ENCODE measurements at places on chromosomes 13 and 19.

DNA sequence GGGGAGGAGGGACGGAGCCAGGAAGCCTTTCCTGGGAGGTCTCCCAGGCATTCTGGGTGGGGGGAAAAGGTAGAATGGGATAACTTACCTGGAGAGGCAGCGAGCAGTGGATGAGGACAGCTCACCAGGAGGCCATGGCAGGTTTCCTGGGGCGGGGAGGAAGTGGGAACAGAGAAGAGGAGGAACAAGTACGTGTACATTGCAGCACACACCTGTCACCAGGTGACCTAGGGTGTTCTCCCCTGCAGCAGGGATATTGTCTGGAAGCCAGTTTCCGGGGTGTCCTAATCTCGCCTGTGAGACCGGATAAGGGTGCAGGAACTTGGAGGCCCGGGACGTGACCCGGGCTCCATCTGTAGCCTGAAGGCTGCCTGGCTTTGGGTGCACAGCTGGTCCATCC lies at the start of gene FUT3:
FUT3 (minus strand) TSS at position 148 of the 400 bp plus-strand sequence.
- peaks cover 4% of the 10 kb centered on the region for H3K27me3 ChIP-seq
- H3K36me3 ChIP-seq: no peaks in the 10 kb centered on the region
- peaks cover 6% of the 10 kb centered on the region for H3K4me1 ChIP-seq
- no peak for DNase-seq

DNA sequence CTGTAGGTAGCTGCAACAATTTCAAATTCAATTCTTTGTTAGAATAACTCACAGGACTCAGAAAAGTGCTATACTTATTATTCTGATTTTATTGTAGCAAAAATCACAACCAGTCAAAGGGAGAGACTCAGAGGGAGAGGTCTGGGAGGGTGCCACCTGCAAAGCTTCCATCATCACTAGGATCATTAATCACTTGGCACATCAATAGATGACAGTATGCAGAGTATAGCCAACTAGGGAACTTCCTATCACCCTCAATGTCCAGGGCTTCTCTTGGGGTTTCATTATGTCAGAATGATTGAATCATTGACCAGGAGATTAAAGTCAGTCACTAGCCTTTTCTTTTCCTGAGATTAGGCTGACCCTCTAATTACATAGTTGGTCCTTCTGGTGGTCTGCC lies 431.3 kb upstream of the ATXN8OS start:
- DNase-seq: no peak
- no peak overlapping the region for H3K27ac ChIP-seq
- H3K4me1 ChIP-seq: no peaks in the 10 kb centered on the region
- H3K4me3 ChIP-seq: no peak overlapping the region
- H3K27me3 ChIP-seq: no peaks in the 10 kb centered on the region

DNA sequence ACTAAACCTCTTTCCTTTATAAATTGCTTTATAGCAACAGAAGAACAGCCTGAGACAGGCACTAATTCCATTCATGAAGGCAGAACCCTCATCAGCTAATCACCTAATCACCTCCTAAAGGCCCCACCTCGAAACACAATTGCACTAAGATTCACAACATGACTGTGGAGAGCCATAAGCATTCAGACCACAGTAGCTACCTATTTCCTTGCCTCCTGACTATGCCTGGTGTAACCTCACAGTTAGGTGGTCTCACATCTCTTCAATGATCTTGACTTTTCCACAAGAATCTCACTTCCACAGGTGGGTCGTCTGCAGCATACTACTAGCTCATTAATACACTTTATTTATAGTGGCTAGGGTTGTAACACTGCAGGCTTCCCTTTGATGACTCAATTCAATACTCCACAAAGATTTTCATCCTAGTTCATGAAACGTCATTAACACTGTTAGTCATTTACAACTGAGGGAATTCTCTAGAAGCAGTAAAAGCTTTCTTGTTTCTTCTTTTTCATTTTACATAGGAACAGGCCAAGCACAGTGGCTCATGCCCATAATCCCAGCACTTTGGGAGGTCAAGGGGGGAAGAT lies 27.1 kb downstream of the STK24 start:
- H3K4me3 ChIP-seq: no peak overlapping the region
- no peaks in the 10 kb centered on the region for H3K27me3 ChIP-seq
- H3K36me3 ChIP-seq: peaks cover 16% of the 10 kb centered on the region
- H3K27ac ChIP-seq: peak overlapping the region; percentile 9
- H3K4me1 ChIP-seq: peaks cover 21% of the 10 kb centered on the region
- DNase-seq: no peak

DNA sequence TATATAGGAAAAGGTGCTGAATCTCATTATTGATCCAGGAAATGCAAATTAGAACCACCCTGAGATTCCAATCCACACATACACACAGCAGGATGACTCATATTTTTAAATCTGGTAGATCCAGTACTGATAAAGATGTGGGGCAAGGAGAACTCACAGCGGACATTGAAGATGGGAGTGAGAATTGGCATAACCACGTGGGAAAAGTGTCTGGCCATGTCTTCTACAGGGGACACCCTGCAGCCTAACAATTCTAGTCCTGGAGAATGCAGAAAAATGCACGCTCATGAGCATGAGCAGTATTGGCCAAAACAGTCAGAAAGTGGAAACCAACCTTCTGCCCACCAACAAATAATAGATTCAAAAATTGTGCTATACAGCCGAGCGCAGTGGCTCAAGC lies 13.5 kb upstream of the BCL3 start:
- no peak overlapping the region for H3K27ac ChIP-seq
- no peaks in the 10 kb centered on the region for H3K27me3 ChIP-seq
- no peaks in the 10 kb centered on the region for H3K36me3 ChIP-seq

GRCh38 chr19:5057860-5058259 lies 88.9 kb downstream of the KDM4B start:
- peaks cover 12% of the 10 kb centered on the region for H3K27me3 ChIP-seq
- H3K27ac ChIP-seq: no peak overlapping the region
- H3K4me1 ChIP-seq: no peaks in the 10 kb centered on the region
- no peak for DNase-seq

GRCh38 chr19:4149518-4150288 lies 3.7 kb upstream of the CREB3L3 start:
- H3K27me3 ChIP-seq: peaks cover 6% of the 10 kb centered on the region
- no peak overlapping the region for H3K27ac ChIP-seq
- no peak overlapping the region for H3K4me3 ChIP-seq
- no peaks in the 10 kb centered on the region for H3K4me1 ChIP-seq

DNA sequence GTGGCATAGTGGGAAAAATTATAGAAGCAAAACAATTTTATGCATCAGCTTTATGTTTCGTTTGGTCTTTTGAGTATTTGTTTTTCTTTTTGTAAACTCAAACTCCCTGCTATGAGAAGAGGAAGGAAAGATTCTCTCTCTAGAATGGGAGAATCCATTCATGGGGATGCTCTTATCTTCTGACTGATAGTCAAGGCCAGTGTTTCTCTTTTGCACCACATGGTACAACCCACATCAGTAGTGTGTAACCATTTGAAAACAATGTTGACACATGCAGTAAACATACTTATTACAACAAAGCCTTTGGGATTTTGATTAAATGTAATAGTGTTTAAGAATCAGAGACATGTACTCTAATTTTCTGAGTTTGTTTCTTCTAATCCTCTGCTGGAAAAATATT lies 490.5 kb downstream of the MYO16 start:
- no peaks in the 10 kb centered on the region for H3K36me3 ChIP-seq
- no peak overlapping the region for H3K27ac ChIP-seq
- no peak overlapping the region for H3K4me3 ChIP-seq
- no peak for DNase-seq

GRCh38 chr19:44891016-44891882 lies at the start of gene TOMM40:
Gene TOMM40 (plus strand): TSS chr19:44891254. CDS start chr19:44891416, 162 bp downstream.
- peak within 1 kb of the TSS; percentile 62 for H3K27ac ChIP-seq
- H3K4me3 ChIP-seq: peak within 1 kb of the TSS; percentile 91
- H3K27me3 ChIP-seq: peaks cover 29% of the 10 kb centered on the region
- H3K36me3 ChIP-seq: peaks cover 50% of the 10 kb centered on the region
- peaks cover 16% of the 10 kb centered on the region for H3K4me1 ChIP-seq

- peaks cover 90% of the 10 kb centered on the region for H3K4me1 ChIP-seq
- H3K27me3 ChIP-seq: peaks cover 4% of the 10 kb centered on the region
- H3K36me3 ChIP-seq: peaks cover 43% of the 10 kb centered on the region
- H3K27ac ChIP-seq: peak overlapping the region; percentile 95
Measured at GRCh38 chr13:110265682-110266430, 41.1 kb downstream of the COL4A1 start.

DNA sequence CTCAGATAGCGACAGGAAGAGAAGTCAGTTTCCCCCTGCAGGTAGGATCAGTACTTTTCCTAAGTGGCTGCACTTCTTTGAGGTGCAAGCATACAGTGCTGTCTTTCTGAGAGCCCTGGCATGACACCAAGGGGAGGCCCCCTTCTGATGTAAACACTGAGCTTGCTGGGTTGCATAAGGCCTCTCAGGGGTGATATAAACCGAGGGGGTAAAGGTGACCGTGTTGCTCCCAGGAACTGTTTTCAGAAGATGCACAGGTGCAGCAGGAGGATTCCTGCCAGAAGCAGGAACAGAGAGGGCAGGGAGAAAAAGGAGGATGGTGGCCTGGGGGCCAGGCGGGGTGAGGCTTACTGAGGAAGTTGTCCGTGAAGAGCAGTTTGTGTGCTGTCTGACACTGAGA lies 74.0 kb upstream of the ZNF30 start:
- H3K27ac ChIP-seq: no peak overlapping the region
- DNase-seq: no peak
- peak overlapping the region; percentile 3 for H3K4me3 ChIP-seq
- peaks cover 7% of the 10 kb centered on the region for H3K4me1 ChIP-seq

- no peak overlapping the region for H3K4me3 ChIP-seq
- H3K4me1 ChIP-seq: no peaks in the 10 kb centered on the region
- DNase-seq: no peak
Measured at GRCh38 chr19:7977723-7978040, 27.8 kb downstream of the ELAVL1 start.

GRCh38 chr19:32901504-32902161 lies 32.1 kb upstream of the SLC7A9 start:
- DNase-seq: no peak
- H3K27ac ChIP-seq: no peak overlapping the region
- H3K36me3 ChIP-seq: peaks cover 7% of the 10 kb centered on the region
- no peaks in the 10 kb centered on the region for H3K27me3 ChIP-seq
- H3K4me3 ChIP-seq: no peak overlapping the region
- H3K4me1 ChIP-seq: peaks cover 4% of the 10 kb centered on the region

- DNase-seq: no peak
- H3K4me1 ChIP-seq: no peaks in the 10 kb centered on the region
- no peaks in the 10 kb centered on the region for H3K27me3 ChIP-seq
- no peak overlapping the region for H3K27ac ChIP-seq
Measured at GRCh38 chr13:44058624-44059215, 179.0 kb downstream of the LACC1 start.

- no peak for DNase-seq
- H3K36me3 ChIP-seq: no peaks in the 10 kb centered on the region
- H3K4me3 ChIP-seq: no peak overlapping the region
- H3K4me1 ChIP-seq: peaks cover 25% of the 10 kb centered on the region
- H3K27me3 ChIP-seq: peaks cover 6% of the 10 kb centered on the region
Measured at GRCh38 chr13:95452375-95452774, 100.1 kb upstream of the CLDN10 start.

- DNase-seq: peak; percentile 73
- no peak overlapping the region for H3K27ac ChIP-seq
- H3K36me3 ChIP-seq: peaks cover 4% of the 10 kb centered on the region
- H3K27me3 ChIP-seq: peaks cover 12% of the 10 kb centered on the region
- H3K4me3 ChIP-seq: peak overlapping the region; percentile 96
Measured at GRCh38 chr19:45403781-45404556, 900 bp downstream of the PPP1R13L start.

DNA sequence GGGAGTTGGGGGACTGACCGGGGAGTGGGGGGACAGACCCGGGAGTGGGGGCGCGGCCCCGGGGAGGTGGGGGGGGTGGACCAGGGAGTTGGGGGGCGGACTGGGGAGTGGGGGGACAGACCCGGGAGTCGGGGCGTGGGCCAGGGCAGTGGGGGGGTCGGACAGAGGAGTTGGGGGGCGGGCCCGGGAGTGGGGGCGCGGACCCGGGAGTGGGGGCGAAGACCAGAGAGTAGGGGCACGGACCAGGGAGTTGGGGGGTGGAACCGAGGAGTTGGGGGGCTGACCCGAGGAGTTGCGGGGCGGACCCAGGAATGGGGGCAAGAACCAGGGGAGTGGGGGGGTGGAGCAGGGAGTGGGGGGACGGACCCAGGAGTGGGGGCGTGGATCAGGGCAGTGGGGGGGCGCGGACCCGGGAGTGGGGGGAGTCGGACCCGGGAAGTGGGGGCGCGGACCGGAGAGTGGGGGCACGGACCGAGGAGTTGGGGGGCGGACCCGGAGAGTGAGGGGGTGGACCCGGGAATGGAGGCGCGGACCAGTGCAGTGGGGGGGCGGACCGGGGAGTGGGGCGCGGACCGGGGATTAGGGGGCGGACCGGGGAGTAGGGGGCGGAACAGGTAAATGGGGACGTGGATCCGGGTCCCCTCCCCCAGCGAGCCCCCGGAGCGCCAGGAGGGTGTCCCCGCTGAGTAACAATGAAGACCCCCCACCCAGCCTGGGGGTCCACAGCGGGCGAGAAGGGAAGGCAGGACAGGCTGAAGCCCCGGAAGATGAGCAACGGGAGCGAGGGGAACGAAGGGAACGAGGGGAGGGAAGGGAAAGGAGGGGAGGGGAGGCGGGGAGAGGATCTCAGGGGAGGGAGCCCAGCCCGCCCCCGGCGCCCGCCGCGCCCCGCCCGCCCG lies 589 bp downstream of the R3HDM4 start:
- H3K27me3 ChIP-seq: peaks cover 5% of the 10 kb centered on the region
- peak overlapping the region; percentile 82 for H3K4me3 ChIP-seq

- H3K27ac ChIP-seq: no peak overlapping the region
- H3K27me3 ChIP-seq: peaks cover 5% of the 10 kb centered on the region
- no peak for DNase-seq
- H3K4me3 ChIP-seq: no peak overlapping the region
Measured at GRCh38 chr19:18338541-18338940, 1.9 kb upstream of the PGPEP1 start.

GRCh38 chr19:6378041-6378440 lies 2.3 kb upstream of the PSPN start:
- H3K4me1 ChIP-seq: peaks cover 3% of the 10 kb centered on the region
- peaks cover 7% of the 10 kb centered on the region for H3K27me3 ChIP-seq
- no peak overlapping the region for H3K4me3 ChIP-seq
- H3K27ac ChIP-seq: no peak overlapping the region

GRCh38 chr19:3733549-3734309 lies 25.5 kb downstream of the TJP3 start:
- DNase-seq: no peak
- H3K4me1 ChIP-seq: no peaks in the 10 kb centered on the region
- H3K36me3 ChIP-seq: peaks cover 9% of the 10 kb centered on the region

- no peaks in the 10 kb centered on the region for H3K27me3 ChIP-seq
- H3K36me3 ChIP-seq: no peaks in the 10 kb centered on the region
- no peak for DNase-seq
- no peaks in the 10 kb centered on the region for H3K4me1 ChIP-seq
Measured at GRCh38 chr13:64925727-64926126, 2304.4 kb downstream of the PCDH9 start.

- DNase-seq: no peak
- peaks cover 9% of the 10 kb centered on the region for H3K27me3 ChIP-seq
- H3K4me3 ChIP-seq: no peak overlapping the region
- H3K27ac ChIP-seq: no peak overlapping the region
- H3K36me3 ChIP-seq: peaks cover 13% of the 10 kb centered on the region
- H3K4me1 ChIP-seq: no peaks in the 10 kb centered on the region
Measured at GRCh38 chr19:5150902-5151741, 182.2 kb downstream of the KDM4B start.

GRCh38 chr13:37546087-37546486 lies 52.5 kb downstream of the POSTN start:
- H3K4me3 ChIP-seq: no peak overlapping the region
- H3K27ac ChIP-seq: no peak overlapping the region
- H3K4me1 ChIP-seq: no peaks in the 10 kb centered on the region
- H3K36me3 ChIP-seq: no peaks in the 10 kb centered on the region
- no peak for DNase-seq
- peaks cover 2% of the 10 kb centered on the region for H3K27me3 ChIP-seq

All from endothelial cell (in vitro differentiated cells).